ENCODE measurements at places on chromosomes 3 and 15.

DNA sequence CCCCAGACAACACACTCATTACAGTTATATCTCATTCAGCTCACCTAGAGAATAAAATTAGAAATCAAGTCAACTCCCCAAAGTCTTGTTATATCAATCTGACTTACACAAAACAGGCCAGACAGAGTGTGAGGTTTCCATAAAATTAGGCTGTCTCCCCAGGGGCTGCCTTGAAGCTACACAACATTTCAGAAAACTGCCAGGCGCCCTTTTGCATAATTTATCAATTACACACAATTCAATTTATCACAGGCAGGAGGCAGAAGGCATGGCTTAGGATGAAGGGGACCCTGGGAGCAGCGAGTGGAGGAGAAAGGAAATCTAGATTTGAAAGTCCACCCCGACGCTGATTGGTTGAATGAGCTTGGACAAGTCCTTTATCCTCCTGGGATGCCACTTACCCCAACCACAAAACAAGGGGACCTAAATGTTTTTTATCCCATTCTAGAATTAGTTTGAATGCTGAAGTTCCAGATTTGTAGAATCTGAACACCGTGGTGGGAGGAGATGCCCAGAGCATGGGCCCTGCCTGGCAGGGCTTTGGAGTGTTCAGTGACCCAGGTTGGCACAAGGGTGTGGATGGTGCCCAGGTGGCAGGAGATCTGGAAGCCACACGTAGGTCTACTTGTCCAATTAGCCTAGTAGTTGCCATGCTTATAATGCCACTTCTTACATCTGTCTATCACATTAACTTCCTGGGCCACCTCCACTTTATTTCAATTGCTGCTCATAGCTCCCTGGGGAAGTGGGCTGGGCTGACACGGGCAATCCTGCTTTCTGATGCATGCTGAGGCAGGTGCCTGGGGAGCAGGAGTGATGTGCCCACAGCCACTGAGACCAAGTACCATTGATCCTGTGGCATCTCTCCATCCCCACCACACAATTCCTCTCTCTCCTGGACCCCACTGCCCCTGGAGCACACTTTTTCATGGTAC, 119.8 kb upstream of the TLE3 start:
- no peak for DNase-seq

DNA sequence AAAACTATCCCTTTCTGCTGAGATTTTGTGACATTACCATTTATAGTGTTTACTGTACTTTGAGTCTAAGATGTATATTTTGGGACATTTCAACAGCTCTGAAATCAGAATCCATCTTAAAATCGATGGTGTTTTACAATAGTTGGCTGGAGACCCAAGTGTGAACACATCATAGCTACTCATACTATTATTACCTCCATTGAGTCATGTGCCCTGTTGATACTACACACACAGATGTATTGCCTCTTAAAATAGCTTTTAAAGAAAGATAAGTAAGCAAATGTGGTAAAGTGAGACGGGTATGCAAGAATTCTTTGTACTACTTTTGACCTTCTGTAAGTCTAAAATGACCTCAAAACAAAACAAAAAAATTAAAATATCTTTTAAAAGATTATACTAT, 6.7 kb downstream of the LMOD3 start:
- DNase-seq: no peak

- DNase-seq: no peak
Measured at GRCh38 chr15:74906067-74906449, 593 bp downstream of the FAM219B start.

- no peak for DNase-seq
Measured at GRCh38 chr3:146342989-146343388, 92.1 kb upstream of the PLSCR4 start.

DNA sequence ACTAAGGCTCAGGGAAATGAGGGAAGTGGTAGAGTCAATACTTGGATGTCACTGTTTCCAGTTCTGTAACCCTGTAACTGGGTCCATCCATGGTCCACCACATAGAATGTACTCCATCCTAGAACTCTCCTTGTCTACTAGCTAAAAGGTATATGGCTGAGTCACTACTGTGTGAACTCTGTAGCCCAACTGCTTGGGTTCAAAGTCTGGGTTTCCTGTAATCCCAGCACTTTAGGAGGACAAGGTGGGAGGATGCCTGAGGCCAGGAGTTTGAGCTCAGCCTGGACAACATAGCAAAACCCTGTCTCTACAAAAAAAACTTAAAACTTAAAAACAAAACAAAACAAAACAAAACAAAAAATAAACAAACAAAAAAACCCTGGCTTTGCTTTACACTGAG, 5.3 kb upstream of the DIS3L start:
- no peak for DNase-seq

DNA sequence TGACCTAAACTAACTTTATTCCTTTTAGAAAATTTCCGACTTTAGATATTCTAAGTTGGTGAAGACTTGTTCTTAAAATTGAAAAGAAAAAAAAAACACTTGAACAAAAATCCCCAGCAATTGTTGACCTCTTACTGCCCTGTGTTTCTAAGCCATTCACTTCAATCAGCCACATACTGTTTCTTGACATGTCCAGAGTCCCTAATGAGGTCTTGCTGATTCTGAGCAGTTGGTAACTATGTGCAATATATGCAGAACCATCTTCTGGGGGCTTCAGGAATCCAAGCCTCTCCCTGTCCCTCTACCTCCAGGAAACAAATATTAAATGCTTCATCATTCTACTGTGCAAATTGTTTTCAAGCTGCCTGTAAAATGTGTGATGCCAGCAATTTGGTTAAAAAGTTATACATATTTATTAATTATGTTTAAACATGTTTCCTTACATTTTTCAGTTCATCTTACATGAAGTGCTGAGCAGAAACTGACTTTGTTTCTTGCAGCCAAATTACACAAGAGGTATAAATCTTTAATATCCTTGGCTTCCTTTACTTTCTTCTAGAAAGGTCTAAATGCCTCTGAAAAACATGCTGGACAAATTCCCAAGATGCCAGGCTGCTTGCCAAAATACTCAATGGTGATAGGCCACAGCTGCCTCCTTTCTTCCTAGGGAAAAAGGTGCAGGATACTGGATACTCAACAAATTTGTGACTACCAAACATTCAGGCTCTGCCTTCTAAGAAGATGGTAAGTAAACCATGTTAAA, 19.8 kb upstream of the GYG1 start:
- DNase-seq: no peak

- DNase-seq: no peak
Measured at GRCh38 chr15:93029214-93029835, 59.7 kb downstream of the RGMA start.

GRCh38 chr3:192434186-192434585, 293.2 kb downstream of the FGF12 start:
- no peak for DNase-seq

Data from Calu3 (cell line).